ENCODE measurements at places on chromosomes 3 and 15.

DNA sequence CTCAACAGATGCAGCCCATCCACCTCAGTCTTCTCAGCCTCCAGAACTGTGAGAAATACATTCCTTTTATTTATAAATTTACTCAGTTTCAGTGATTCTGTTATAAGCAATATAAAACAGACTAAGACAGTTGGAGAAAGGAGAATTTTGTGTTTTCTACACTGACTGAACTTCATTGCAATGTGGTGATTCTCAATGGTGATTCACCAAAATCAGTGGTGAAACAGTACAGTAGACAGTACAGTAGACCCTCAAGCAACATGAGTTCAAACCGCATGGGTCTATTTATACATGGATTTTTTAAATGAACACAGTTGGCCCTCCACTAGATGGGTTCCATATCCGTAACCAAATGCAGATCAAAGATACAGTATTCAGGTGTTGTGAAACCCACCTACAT, 403.1 kb upstream of the TGFBR2 start:
- no peak for DNase-seq

DNA sequence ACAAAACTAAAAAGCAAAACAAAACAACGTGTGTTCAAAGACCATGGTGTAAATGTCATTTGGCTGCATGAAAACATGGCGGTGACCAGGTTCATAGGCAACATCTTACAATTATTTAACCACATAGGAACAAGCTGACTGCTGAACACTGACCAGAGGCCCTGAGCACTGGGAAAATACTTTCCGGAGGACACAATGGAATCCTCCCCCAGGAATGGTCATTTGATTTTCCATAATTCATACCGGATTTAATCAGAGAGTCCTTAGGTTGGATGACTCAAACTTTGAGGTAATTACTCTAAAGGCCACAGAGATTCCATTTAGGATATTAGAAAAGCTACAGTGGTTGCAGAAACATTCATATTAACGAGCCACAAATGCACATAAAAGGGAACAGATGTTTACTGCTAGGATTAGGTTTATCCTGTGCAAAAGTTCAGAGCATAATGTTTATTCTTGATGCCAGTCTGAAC, 254.7 kb downstream of the NR1D2 start:
- no peak for DNase-seq

- DNase-seq: no peak
Observed at GRCh38 chr15:100668348-100668745, 66.0 kb downstream of the ASB7 start.

- no peak for DNase-seq
Observed at GRCh38 chr3:76765511-76765910, 274.4 kb upstream of the ROBO2 start.

DNA sequence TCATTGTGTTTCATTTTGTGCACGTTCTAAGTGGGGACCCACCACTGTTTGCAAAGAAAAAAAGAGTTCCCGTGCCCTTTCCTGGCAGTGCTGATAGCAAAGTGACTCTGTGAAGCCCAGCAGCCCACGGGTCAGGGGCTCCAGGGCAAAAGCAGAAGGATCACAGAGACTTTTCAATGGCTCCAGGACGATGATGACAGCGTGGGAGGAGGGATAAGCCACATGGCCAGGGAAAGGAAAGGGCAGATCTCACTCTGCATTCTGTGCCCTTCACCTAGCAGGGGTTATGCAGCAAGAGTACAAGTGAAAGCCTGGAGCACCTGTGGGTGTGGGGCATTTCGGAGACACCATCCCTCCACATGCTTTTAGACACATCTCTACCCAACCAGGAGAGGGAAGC, 35.4 kb downstream of the SEMA5B start:
- DNase-seq: no peak

DNA sequence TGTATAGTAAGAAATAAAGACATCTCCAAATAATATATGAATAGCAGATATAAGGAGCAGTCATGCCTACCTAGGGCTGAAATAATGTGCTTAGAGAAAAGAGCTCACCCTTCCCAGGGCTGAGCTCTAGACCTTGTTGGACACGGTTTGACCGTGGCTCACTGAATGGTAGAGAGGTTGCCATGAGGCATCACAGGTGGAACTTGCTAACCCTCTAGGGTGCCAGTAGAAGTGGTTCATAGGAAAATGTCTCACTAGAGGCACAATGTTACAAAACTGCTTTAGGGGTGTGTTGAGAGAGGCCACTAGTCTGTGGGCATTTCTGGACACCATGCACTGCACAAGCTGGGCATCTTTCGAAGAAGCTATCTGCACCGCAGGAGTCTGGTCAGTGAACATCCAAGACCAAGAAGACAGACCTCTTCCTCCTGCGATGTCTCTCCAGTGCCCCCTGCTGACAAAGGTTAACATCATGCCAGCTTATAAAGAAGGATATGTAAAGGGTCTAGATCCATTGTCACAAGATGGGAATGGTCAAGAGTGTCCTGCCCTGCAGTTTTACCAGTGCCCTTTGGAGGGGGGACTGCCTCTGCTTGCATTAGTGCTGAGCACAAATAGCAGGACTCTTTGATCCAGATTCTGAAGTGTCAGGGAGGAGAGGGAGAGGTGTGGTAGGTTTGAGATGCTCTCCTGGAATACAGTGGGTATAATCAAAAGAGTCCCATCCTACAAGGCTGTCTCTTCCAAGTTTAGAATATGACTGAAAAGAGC, 266.8 kb downstream of the ZNF385D start:
- no peak for DNase-seq

GRCh38 chr15:71201477-71201876, 86.2 kb downstream of the THSD4 start:
- no peak for DNase-seq

DNA sequence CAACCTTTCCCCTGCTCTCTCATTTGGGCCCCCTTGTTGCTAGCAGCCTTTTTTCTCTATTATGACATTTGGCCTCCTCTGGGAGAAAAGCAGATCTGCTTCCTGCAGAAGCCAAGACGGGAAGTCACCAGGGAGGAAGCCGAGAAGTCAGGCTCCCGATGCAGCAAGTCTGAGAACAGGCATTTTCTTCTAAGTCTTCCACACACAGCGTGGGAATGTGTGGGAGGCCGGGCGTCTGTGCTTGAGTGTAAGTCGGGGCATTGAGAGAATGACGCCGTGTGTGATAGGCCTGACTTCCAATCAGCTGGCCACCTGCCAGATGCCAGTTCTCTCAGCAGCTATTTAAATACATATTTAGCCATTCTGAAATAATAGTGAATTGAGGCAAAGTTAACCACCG, 75.8 kb upstream of the FAM98B start:
- DNase-seq: no peak

DNA sequence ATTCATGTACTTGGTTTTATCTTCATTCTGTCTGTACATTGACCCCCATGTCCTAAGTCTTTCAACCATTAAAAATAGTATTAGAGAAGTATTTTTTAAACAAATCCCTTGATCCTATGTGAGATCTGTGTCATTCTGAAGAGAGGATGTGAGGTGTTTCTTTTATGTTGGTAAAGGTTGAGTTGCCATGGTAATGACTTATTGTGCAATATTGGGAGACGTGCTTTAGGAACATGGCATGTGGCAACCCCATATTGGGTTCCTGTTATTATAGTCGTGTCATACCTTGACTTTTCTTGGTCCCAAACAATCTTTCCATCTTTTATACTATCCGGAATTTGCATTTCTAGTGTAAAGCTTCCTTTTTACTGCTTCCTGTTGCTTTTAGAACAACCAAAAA, 203.1 kb downstream of the KCNAB1 start:
- no peak for DNase-seq

GRCh38 chr3:100796556-100796955, 87.3 kb downstream of the TFG start:
- DNase-seq: no peak

DNA sequence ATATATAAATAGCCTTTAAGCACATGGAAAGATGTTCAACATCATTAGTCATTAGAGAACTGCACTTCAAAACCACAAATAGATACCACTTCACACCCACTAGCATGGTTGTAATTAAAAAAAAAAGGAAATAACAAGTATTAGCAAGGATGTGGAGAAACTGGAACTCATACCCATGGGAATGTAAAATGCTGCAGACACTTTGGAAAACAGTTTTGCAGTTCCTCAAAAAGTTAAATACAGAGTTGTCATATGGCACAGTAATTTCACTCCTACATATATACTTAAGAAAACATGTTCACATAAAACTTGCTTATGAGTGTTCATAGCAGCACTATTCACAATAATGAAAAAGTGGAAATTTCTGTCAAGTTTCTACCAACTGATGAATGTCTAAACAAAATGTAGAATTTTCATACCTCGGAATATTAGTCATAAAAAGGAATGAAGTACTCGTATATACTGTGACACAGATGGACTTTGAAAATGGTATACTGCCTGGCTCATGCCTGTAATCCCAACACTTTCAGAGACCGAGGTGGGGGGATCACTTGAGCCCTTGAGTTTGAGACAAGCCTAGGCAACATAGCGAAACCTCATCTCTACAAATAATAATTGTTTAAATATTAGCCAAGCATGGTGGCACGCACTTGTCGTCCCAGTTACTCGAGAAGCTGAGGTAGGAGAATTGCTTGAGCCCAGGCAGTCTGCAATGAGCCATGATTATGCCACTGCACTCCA, 28.1 kb downstream of the BCL2A1 start:
- DNase-seq: no peak

DNA sequence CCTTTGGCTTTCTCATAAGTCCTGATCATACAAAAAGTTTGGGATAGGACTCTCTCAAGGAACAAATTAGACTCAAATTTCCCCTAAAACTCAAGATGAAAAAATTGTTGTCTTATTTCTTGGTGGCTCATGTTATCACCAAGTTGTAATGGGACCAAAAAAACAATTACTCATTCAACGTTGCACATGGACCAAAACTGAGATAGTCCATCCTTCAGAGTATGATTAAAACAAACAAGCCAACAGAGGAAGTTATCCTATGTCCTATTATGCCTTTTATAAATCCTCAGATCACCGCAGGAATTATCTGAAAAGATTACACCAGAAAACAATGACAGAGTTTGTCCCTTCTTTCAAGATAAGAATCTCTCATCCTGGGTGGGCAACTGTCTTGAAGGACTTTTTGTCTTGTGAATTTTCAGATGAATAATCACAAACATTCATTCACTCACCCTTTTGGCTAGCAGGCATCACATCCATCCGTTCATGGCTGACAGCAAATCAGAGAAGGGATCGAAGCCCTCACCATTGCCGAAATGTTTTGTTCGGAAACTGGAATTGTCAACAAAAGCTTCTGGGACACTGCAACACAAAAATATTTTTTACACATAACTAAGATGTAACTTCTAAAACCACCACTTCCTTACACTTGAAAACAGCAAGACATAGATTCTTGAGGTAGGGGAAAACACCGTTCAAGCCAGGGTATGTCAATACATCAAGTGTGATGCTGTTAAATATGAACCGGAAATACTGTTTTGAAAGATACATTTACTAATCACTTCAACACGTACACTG, 90.4 kb downstream of the FOXP1 start:
- DNase-seq: no peak

Measured in activated CD4-positive, CD25-positive, alpha-beta regulatory T cell treated with anti-CD3 and anti-CD28 coated beads, Interleukin-2, amount 50 U/mL, for 72 hours (primary cell).